AG09319 (cell line): ENCODE measurements at places on chromosomes 5 and 9.

DNA sequence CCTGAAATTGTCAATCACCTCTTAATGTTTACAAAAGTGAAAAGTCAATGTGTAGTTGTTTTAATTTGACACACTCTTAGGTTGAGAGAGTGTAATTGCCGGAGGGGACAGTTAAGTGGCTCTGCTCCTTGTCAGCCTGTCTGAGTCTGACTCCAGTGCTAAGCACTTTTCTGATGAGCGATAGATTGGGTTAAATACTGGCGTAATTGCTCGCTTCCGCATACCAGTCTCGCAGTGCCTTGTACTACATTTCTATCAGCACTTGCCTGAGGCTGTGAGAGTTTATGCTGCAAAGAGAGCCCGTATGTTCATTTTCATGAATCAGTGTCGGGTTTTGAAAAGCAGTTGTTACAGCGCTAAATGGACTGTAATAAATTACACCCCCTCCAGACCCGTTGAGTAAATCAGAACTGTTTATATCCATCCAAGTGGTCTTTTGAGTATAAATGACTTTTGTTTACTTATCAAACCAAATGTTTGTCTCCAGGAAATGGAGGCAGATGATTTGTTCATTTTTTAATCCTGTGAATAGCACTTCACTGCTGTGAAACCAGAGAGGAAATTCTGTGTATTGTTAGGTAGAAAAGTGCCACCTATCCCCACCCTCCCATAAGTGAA lies 41.0 kb upstream of the DMRT3 start:
- no peak for DNase-seq

GRCh38 chr9:35771075-35771433 lies 17.0 kb upstream of the MSMP start:
- no peak for DNase-seq

DNA sequence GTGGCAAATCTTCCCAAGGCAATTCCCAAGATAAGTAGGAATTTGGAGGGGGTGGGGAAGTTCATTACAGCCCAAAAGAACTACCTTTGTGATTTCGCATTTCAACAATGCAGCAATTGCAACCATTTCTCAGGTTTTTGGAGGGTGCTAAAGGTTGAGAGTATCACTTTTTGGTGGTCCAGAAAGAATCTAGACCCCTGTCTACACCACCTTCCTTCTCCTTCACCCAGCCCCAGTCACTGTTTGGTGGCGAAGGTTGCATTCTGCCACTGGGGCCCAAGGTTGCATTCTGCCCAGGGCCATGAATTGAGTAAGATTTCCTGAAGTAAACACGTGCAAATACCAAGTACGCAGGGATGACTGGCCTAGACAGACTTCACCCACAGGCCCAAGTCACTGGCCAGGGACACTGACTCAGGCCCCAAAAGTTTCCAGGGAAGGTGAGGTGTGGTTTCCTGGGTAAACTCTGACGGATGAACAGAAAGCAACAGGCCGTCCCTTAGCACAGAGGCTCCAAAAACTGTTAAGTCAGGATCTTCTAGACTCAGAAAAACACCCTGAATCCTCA lies 5.7 kb downstream of the PDE6A start:
- DNase-seq, result peak; percentile 37

GRCh38 chr5:129858131-129858675 lies 46.1 kb upstream of the CHSY3 start:
- no peak for DNase-seq

DNA sequence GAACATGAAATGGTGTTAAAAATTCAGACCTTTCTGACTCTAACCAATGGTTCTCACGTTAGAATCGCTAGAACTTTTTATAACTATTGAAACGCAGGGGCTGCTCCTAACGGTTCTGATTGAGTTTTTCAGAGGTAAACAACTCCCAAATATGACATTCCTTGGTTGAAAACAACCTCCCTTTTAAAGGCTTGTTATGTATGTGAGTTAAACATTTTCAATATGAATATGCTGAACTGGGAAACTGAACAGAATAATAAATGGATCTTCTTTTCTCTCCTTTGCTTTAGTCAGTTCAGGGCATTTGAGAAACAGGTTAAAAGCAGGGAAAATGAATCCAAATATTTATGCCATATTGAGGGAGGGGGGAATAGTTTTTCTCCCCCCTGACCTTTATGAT lies 13.2 kb upstream of the DPYSL3 start:
- no peak for DNase-seq
